Activated CD4-positive, alpha-beta T cell treated with anti-CD3 and anti-CD28 coated beads, Interleukin-2, amount 50 U/mL, for 24 hours (primary cell): ENCODE measurements at places on chromosomes 1 and 21.

DNA sequence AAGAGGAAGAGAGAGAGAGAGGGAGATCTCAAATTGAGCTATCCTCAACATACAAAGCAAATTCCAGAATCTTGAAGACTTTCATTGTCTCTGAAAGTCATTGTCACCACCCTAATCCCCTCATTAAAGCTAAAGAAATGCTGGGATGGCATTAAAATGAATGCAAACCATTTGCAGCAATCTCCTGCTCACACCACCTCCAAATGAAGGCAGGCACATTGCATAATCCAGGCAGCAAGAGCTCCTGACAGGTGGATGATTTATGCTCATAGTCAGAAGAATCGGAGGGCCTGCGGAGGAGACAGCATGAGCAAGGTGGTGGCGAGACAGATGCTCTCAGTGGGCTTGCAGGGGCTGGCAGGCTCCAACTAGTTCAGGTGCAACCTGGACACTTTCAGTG is 90.2 kb downstream of the ESRRG start:
- no peak for DNase-seq

GRCh38 chr1:93597709-93598108 is 83.9 kb downstream of the BCAR3 start:
- no peak for DNase-seq

- no peak for DNase-seq
These were observed 716.2 kb downstream of the NCAM2 start for GRCh38 chr21:21714426-21714825.

GRCh38 chr1:33634806-33635205 is 162.4 kb downstream of the ZSCAN20 start:
- no peak for DNase-seq

DNA sequence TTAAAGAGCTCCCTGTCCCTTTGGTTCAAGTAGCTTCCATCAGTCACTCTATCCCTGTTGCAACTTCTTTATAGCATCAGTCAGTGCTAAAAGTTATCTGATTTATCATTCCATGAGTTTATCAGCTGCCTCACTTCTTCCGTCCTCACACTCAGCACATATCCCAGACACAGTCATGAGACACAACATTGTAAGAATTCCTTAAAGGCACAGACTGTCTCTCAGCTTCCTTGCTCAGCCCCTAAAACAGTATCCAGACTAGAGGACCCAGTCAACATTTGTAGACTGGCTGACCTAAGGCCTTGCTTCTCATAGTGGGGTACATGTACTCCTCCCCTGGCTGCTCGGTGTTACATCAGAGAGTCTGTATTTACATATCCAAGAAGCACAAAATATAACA is 164.9 kb upstream of the ADGRL2 start:
- no peak for DNase-seq

DNA sequence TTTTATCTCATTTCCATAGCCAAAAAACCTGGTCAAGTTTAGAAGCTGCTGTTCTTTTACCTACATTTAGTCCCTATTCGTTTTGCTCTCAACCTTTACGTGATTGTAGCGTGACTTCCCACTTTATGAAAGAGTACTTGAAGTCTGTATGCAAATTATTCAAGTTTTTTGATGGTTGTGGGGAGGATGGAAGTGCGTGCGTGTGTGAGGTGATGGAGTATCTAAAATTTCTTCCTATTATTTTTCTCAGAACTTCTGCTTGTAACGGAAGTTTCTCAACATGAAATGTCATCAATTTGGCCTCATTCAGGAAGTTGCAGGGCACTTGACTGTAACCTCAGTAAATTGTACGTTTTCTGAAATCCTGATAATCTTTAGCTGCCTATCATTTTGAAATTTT is 64.0 kb downstream of the SAMSN1 start:
- no peak for DNase-seq

GRCh38 chr1:47813970-47814369 is 183.2 kb downstream of the TRABD2B start:
- no peak for DNase-seq

DNA sequence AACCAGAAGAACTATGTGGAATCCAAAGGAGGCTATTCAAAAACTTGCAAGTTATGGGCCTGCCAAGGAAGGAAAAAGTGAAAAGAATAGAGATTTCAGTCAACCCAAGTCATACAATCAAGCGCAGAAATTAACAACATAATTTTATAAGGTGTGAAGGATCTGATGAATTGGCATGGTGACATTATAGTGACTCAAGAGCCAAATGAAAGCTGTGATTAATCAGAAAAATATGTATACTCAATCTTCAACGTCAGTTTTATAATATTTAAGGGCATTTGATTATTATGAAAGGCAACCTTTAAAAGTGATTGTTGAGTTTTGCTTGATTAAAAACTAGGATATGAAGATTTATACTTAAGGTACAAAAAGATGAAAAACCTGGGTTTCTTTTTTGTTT is 37.8 kb upstream of the THEM4 start:
- DNase-seq: no peak

DNA sequence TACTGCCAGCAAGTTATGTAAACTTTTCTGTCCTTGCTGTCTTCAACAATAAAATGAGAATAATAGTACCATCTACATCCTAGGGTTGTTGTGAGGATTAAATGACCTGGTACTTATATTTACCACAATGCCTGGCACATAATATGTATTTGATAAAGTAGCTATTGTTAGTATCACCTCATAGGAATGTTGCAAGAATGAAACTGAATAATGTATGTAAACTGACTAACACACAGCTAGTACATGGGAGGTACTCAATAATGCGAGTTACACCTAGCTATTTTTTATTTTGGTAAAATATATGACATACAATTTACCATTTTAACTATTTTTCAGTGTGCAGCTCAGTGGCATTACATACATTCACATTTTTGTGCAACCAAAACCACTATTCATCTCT is 169.0 kb upstream of the C8B start:
- DNase-seq: no peak

DNA sequence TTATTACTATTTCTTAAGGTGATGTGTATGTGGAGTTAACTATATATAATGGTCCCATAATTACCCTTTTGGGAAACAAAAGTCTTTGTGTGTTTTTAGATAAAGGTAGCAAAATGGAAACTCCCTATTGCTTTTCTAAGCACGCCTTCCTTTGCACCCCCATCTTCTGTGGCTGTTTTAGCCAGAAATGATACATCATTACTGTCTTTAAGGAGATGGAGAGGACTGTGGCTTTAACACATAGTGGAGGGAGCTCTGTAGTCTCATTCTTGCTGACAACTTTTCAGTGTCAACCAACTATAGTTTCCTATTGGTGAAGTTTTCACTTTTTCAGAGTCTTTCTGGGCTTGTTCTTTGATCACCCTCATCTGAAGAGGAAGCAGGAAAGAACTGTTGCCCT is 1.0 kb downstream of the APOBEC4 start:
- no peak for DNase-seq

DNA sequence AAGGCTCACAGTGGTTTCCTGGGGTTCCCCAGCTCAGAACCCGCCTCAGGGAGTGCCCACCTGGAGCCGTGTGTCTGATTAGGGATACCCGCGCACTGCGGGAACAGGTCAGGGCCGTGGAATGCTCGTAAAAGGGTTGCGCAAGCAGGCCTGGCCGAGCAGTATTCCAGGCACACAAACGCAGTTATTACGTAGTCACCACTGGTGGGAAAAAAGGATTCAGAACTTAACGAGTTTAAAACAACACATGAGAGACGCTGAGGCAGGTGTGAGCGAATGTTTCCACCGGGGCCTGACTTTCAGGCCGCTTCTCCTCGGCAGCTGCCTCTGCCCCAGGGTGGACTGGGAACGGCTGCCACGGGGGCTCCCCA is 18.2 kb downstream of the PLCH2 start:
- no peak for DNase-seq

DNA sequence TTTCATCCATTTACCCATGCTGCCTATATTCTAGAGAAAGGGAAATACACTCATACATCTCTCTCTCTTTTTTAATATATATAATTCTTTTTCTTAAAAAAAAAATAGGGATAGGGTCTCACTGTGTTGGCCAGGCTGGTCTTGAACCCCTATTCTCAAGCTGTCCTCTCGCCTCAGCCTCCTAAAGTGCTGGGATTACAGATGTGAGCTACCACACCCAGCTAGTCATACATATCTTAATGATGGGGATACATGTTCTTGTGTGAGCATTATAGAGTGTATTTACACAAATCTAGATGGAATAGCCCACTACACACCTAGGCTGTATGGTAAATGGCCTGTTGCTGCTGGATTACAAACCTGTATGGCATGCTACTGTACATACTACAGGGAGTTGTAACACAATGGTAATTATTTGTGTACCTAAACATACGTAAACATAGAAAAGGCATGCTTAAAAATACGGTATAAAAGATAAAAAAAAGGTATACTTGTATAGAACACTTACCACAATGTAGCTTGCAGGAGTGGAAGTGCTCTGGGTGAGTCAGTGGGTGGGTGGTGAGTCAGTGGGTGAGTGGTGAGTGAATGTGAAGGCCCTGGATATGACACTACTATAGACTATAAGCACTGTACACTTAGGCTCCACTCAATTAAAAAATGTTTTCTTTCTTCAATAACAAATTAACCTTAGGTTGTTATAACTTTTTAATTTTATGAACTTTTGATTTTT is 72.9 kb downstream of the IVNS1ABP start:
- DNase-seq: peak; percentile 39

DNA sequence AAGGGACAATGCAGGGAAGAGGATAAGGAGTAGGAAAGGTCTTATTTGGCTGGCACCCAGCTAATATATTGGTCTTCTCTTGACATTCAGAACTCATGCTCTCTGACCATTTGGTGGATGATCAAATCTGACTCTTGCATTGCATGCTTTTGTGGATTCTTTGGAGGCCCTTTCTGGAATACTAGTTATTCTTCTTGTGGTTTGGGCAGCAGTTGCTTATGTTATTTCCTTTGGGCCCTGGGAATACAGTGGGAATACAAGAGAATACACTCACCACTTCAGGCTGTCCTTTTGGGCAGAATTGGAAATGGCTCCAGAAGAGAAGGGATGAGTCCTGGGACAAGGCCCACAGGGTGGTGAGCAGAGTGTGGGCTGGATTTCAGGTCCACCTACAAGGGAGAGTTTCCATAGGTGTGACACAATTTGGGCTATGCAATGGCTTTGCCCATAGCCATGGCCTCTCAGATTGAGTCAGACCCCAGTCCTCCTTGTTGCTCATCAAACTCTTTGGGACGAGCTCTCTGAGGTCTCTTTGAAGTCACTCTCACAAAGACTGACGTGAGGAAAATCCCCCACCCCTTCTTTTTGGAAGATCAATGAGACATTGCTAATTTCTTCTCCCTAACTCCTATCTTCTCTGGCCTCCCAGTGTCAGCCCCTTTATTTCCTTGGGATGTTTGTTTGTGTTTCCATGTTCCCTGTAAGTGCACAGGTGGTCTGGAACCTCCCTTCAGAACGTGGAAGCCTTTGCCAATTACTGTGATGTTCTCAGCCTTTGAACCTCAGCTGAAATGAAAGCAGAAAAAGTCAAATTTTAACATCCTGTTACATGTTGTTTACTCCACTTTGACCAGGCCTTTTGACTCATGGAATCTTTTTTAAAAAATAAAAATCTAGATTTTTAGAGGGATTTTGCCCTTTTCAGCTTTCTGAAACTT is 19.4 kb downstream of the HSD11B1 start:
- no peak for DNase-seq

DNA sequence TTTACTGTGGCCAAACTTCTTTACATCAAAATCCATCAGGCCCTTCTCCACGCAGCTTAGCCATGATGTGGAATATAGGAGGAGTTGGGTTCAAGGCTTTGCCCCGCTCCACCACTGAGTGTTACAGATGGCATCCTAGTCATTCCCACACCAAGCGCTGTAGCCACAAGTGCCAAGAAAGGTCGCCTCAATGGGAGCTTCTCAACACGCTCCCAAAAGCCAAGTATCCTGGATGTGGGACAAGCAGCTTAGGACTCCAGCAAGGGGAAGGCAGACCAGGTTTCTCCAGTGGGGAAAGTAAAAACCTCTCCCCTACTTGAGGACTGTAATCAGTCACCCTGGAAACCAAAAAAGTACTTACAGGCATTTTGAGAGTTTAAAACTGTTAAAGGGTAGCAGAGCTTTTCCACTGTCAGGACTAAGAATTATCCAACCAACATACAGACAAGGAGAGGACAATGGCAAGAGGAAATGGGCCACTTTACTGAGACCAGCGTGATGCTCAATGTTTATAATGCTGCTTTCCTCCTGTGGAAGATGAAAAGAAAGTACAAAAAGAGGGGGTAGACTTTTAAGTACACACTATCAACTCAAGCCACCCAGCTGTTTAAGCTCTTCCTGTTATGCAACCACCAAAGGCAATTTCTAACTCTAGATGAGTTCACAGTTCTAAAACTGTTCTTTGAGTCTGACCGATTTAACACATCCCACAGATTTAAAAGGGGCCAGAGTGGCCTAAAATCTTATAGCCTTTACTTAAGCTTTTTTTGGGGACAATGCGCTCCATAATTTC is 120.7 kb upstream of the KRTAP19-8 start:
- no peak for DNase-seq

DNA sequence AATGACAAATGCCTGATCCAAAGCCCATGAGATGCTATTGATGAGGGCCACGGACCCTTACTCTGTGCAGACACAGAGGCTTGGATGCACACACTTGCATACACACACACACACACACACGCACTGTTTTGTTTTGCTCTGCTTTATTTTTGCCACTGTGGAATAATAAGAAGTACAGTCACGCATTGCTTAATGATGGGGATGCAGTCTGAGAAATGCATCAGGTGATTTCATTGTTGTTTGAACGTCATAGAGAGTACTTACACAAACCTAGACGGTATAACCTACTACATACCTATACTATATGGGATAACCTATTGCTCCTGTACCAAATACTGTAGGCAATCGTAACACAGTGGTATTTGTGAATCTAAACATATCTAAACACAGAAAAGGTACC is 104.4 kb downstream of the RHOU start:
- DNase-seq: no peak

- DNase-seq: no peak
These were observed 42.4 kb downstream of the RNF2 start for GRCh38 chr1:185087746-185088145.

GRCh38 chr1:95168761-95169351 is 51.7 kb downstream of the TLCD4 start:
- DNase-seq: no peak

- no peak for DNase-seq
These were observed 111.6 kb downstream of the CYYR1 start for GRCh38 chr21:26461500-26461899.

DNA sequence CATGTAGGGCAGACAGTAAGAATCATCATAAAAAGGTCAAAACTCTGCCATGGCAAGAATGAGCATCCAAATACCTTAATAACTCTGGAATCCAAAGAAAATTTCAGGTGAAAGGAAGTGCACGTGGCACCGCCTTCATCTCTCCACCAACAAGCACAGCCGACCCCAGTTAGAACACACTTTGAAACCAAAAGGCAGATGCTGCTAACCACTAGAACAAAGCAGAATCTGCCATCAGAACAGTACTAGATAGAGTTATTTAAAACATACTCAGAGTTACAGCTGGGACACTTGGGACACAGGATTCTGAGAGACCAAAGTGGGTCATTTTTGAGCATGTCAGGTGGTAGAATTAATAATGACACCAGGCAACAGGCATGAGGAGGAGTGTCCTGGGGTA is 106.7 kb upstream of the SOD1 start:
- DNase-seq: no peak

- DNase-seq: no peak
These were observed 58.0 kb downstream of the MDM4 start for GRCh38 chr1:204574016-204574864.
